ENCODE measurements at places on chromosomes 11 and 22.

DNA sequence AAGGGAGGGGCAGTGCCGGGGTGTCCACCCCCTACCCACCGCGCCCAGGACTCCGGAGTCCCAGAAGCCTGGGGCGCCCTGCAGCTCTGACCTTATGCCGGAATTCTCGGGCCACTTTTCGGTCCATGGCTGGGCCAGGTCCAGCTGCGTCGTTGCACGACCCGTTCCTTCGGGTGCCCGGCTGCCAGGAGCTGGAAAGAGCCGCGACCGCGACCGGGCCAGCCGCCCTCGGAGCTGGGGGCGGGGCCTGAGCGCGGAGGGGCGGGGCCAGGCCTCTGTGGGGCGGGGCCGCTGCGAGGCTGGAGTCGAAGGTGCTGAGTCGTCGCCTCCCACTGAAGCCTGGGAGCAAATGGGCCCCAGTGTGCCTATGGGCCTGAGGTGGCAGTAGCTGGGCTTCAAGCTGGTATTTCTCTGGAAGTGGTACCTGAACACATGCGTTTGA lies at the start of gene USH1C:
Gene USH1C, minus strand, starts transcription at position 236 of the 442 bp plus-strand sequence. Its CDS starts 109 bp downstream, at position 127.
- no peak within 1 kb of the TSS for H3K27ac ChIP-seq
- H3K4me1 ChIP-seq, result no peaks in the 10 kb centered on the region
- no peaks in the 10 kb centered on the region for H3K36me3 ChIP-seq
- DNase-seq, result peak; percentile 85
- no peaks in the 10 kb centered on the region for H3K27me3 ChIP-seq

- peaks cover 3% of the 10 kb centered on the region for H3K27me3 ChIP-seq
- no peaks in the 10 kb centered on the region for H3K4me1 ChIP-seq
- no peaks in the 10 kb centered on the region for H3K36me3 ChIP-seq
- DNase-seq, result no peak
- no peak overlapping the region for H3K27ac ChIP-seq
Measured at GRCh38 chr22:50660306-50660705, 12.3 kb upstream of the SHANK3 start.

DNA sequence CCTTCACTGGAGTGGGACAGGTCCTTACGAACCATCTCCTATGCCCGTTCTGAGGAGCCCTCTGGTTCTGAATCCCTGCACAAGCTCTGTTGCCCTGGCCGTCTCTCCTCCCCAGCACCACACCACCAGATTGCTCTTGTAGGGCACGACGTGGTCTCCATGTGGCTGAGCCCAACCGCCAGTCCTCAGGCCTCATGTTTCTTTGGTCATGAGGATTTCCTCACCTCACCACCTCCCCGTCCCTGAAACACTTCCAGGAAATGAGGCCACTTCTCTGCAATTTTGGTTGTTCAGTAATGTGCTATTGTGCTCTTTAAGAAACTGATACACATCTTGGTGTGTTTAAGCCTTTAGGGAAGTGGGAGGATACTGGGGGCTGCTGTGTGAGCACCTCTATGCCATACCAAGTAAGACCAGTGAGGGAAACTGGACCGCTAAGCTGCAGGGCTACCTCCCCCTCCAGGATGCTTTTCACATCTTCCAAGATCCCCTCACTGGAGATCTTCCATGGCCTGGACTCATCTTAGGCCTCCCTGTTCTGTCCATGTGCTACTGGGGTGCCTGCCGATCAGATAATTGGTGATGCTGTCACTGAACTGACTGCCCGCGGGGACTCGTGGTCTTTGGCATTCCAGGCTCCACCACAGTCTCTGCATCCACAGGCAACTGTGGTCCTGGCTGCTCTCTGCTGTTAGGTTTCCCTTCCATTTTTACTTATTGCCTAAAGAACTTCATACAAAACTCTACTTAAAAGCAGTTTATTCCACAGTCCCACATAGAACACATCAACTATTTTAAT lies 21.9 kb downstream of the DRICH1 start:
- no peak for DNase-seq
- H3K4me1 ChIP-seq, result no peaks in the 10 kb centered on the region
- H3K27me3 ChIP-seq, result no peaks in the 10 kb centered on the region

DNA sequence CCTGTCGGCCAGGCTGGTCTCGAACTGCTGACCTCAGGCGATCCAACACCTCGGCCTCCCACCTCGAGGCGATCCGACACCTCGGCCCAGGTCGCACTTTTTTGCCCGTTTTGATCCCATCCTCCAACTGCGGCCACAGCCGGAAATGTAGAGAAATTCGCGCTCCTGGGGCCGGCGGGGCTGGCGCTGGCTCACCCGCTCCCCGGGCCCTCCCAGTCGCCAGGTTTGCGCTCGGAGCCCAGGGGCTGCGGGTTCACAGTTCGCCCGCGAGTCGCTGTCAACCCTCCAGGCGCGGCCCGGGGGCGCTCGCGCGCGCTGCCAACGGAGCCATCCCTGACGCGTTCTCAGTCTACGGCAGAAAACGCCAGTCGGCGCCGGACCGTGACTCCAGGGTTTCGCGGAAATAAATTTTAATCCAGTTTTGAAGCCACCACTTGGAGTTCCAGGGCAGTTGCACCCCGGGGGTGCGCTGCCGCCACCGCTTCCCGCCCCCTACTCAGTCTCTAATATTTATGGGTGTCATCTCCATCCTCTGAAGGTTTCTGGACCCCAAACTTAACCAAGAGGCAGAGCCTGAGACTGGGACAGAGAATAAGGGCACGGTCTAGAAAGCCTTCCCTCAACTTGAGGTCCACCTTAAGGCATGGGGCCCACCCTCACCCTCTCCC lies 1.5 kb upstream of the KLHDC7B start:
- H3K4me3 ChIP-seq, result peak overlapping the region; percentile 27
- no peaks in the 10 kb centered on the region for H3K4me1 ChIP-seq
- DNase-seq, result peak; percentile 89

DNA sequence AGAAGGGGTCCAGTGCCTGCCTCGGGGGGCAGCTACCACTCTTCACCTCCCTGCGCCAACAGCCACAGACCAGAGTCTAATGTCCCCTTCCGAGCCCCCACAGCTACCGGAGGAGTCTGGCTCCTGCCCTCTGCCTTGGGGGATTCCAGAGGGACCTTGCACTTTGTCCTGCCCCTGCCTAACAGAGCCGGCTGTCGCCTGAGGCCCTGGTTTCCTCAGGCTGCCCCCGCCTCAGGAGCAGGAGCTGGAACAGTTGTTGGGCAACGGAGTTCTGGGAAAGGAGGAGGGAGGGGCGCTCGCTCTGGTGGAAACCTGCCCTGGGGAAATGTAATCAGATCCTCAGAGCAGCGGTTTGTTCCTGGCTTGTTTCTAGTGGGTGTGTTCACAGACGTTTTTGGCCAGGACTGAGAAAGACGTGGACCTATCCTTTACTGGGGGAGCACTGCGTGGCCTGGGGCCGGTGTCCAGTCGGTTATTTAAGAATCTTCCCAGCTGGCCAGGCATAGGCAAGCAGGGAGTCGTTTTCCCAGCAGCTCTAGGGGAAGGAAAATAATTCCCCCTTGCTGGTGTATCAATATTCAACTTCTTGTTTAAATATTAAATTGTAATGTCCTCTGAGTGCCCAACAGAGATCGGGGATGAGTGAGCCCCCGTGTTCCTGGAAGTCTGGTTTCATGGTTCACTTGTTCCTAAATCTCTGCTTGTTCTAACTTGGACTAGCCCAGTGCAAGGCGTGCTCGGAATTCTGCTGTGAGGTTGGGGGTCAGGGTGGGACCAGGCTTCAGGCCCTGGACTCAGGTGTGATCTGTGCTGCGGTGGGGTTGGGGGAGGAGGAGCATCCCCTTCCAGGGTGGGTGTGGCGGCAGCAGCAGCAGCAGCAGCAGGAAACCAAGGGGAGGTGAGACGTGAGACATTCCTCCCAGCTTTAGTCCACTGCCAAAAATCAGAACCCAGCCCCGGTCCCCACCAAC lies 32.1 kb downstream of the A4GALT start:
- H3K4me1 ChIP-seq, result no peaks in the 10 kb centered on the region
- H3K27ac ChIP-seq, result no peak overlapping the region
- H3K4me3 ChIP-seq, result no peak overlapping the region
- H3K27me3 ChIP-seq, result no peaks in the 10 kb centered on the region
- DNase-seq, result peak; percentile 77
- no peaks in the 10 kb centered on the region for H3K36me3 ChIP-seq

Measured in H9 (cell line).